ENCODE measurements at places on chromosomes 7 and 10.

DNA sequence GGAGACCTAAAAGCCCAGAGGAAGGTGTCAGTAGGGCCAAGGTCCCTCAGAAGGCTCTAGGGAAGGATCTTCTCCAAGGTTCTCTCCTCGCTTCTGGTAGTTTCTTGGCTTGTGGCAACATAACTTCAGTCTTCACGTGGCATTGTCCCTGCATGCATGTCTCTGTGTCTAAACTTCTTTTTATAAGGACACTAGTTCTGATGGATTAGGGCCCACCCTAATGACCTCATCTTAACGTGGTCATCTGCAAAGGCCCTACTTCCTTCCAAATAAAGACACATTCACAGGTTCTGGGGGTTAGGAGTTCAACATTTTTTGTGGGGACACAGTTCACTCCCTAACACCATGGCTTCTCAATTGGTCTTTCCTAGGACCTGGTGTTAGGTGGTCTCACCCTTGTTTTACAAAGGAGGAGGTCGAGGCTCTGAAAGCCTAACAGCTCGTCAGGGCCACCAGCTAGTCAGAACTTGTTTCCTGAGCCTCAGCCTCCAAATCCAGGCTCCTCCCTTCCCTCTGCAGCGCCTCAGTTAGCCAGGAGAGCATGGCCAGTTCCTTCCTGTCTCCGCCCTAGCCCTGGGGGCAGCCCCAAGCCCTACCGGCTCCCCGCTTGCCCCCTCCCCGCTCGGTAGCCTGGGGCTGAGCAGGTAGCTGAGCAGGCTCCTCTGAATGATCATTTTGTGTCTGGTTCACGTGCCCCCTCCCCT lies 109.7 kb upstream of the PPIF start:
- no peak for DNase-seq

GRCh38 chr10:128267581-128267980 lies 141.4 kb upstream of the MKI67 start:
- no peak for DNase-seq

DNA sequence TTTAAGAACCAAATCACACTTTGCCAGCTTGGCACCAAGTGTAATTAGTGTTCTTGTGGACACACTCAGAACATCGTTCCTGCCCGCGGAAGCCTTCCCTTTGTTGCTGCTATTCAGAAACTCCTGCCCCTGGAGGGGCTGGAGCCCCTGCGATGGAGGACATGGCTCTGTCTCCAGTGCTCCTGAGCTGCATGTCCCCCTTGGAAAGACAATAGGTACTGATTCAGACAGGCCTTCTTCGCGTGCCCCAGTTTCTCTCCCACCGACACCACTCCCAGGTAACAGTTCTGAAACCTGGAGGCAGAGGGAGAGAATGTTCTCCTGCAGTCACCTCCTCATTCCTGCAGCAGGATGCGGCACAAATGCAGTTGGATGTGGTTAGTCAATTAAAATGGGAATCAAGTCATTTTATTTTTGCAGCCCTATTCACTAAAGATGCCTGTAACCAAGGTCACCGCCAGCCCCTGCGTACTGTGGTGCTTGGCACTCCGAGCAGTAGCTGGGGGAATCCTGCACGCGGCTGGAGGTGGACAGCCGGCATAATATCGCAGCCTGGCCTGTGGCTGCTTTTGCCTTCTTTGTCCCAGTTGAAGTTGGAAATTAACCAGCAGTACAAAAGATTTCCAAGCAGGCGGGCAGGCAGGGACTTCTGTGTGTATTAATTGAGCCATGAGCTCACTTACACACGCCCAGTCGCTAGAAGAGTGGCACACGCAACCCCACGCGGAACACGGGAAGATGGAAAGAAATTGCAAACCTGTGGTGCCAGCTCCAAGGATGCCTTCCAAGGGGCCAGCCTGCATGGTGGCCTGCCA lies 205.7 kb downstream of the EBF3 start:
- DNase-seq = no peak

DNA sequence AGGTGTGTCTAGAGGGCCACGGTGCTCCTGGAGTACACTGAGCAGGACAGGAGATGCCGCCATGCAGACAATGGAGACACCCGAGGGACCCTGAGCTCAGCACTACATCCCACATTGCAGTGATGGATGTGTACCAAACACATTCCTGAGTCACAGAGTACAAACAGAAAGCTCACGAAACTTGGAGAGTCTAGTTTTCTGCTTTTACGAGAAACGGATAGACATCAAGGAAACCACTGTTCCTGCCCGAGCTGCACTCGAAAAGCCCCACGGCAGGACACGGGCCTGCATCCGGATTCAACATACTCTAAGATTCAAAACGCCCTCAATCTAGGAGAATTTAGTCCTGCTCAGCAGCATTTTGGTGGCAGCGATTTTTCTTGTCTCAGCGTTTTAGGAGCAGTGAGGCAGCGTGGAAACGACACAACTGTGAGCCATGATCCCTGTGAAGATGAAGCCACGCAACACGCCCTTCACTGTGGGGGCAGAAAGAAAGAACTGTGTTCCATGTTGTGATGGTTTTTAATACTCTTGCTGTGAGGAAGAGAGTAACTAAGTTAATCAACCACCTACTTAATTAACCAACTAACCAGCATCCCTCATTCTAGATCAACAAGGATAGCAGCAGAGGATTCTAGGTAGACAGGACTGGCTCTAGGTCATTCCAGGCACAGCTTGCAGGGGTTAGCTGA lies 3.2 kb downstream of the TNS3 start:
- no peak for DNase-seq

GRCh38 chr10:49303711-49304110 lies 4.7 kb downstream of the C10orf71 start:
- DNase-seq = no peak

DNA sequence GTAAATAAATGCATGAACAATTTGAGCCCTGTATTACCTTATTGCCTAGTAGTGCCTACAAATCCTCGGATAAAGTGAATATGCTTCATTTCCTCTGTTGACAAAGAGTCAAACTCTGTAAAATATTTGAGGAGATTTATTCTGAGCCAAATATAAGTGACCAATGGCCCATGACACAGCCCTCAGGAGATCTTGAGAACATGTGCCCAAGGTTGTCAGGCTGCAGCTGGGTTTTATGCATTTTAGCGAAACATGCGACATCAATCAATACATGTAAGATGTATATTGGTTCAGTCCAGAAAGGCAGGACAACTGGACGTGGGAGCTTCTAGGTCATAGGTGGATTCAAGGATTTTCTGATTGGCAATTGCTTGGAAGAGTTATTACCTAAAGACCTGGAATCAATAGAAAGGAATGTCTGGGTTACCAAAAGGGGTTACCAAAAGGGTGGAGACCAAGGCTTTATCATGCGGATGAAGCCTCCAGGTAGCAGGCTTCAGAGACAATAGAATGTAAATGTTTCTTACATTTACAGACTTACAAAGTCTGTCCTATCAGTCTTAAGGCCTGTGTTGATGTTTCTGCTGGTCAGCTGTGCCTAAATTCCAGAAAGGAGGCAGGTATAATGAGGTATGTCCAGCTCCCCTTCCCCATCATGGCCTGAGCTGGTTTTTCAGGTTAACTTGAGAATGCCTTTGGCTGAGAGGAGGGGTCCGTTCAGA lies 220.1 kb upstream of the FZD1 start:
- DNase-seq = no peak

GRCh38 chr10:74753442-74754211 lies 72.8 kb upstream of the KAT6B start:
- no peak for DNase-seq

GRCh38 chr10:391305-391704 lies 256.1 kb downstream of the ZMYND11 start:
- DNase-seq = no peak

Measured in stimulated activated CD4-positive, alpha-beta T cell treated with anti-CD3 and anti-CD28 coated beads, TNF-alpha, amount 100 ng/mL, for 1 hour (primary cell).